ENCODE measurements at places on chromosomes 6 and 20.

- DNase-seq: no peak
These were observed 16.8 kb downstream of the LINC00237 start for GRCh38 chr20:21089391-21089790.

DNA sequence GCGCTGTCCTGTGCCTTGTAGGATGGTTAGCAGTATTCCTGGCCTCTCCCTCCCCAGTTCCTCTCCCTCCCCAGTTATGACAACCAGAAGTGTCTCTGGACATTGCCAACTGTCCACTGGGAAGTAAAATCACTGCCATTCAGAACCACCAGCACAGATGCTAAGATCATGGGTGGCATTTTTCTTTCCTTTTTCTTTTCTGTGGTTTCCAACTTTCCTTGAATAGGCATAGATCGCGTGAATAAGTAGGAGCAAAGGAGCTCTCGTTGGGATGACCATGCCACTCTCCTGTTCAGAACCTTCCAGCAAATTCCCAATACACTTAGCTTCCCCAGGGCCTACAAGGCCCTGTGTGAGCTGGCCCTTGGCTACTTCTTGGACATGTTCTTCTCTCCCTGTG, 59.0 kb downstream of the EYA2 start:
- no peak for DNase-seq

DNA sequence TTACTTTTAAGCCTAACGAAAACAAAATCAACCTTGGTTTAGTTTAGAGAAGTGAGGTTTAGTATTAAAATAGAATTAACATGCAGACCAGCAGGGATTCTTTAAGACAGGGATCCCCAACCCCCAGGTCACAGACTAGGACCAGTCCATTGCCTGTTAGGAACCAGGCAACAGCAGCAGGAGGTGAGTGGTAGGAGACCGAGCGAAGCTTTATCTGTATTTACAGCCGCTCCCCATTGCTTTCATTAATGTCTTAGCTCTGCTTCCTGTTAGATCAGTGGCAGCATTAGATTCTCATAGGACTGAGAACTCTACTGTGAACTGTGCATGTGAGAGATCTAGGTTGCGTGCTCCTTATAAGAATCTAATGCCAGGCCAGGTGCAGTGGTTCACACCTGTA, 225.9 kb downstream of the NKAIN2 start:
- no peak for DNase-seq

GRCh38 chr20:47818466-47818865, 33.2 kb upstream of the SULF2 start:
- no peak for DNase-seq

DNA sequence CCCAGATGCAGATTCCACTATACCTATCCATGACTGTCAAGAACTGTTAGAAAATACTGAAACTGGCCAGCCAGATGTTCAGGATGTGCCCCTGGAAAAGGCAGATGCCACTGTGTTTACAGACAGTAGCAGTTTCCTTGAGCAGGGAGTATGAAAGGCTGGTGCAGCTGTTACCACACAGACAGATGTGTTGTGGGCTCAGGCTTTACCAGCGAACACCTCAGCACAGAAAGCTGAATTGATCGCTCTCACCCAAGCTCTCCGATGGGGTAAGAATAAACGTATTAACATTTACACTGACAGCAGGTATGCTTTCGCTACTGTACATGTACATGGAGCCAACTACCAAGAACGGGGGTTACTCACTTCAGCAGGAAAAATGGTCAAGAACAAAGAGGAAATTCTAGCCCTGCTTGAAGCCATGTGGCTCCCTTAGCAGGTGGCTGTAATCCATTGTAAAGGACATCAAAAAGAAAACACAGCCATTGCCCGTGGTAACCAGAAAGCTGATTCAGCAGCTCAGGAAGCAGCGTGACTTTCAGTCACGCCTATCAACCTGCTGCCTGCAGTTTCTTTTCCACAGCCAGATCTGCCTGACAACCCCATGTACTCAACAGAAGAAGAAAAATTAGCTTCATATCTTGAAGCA, 459.7 kb upstream of the HTR1E start:
- DNase-seq: no peak

DNA sequence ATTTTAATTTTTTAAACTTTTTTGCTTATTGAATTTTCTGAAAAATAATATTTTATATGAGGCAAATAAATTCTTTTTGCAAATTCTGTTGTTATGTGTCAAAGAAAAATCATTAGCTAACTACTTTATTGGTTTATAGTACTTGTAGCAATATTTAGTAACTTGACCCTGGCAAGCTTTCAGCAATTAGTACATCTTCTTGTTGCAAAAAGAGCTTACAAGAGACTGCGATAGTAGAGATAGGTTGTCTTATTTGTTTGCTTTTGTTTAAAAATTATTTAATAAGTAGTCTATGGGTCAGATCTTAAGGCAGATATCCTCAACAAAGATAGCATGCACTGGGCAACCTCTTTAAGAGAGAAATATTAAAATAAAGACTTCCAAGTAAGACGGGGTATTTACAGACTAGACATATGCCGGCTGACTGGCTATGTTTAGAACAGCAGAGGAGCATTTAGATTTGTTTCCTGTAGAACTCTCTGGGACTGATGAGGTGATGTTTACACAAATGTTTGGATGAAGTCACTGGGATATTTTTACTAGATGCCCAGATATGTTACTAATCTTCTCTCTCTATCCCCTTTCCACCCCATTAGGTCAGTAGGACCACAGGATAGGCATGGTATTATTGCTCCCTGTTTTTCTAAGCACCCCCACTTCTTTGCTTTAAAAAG, 25.0 kb downstream of the VGLL2 start:
- DNase-seq: no peak
